ENCODE measurements at places on chromosomes 11 and 22.
A peak's percentile ranks its signal among the peaks of the same experiment; 100 is the strongest.

GRCh38 chr11:75498556-75499255, 27.0 kb downstream of the GDPD5 start:
- no peak for DNase-seq

DNA sequence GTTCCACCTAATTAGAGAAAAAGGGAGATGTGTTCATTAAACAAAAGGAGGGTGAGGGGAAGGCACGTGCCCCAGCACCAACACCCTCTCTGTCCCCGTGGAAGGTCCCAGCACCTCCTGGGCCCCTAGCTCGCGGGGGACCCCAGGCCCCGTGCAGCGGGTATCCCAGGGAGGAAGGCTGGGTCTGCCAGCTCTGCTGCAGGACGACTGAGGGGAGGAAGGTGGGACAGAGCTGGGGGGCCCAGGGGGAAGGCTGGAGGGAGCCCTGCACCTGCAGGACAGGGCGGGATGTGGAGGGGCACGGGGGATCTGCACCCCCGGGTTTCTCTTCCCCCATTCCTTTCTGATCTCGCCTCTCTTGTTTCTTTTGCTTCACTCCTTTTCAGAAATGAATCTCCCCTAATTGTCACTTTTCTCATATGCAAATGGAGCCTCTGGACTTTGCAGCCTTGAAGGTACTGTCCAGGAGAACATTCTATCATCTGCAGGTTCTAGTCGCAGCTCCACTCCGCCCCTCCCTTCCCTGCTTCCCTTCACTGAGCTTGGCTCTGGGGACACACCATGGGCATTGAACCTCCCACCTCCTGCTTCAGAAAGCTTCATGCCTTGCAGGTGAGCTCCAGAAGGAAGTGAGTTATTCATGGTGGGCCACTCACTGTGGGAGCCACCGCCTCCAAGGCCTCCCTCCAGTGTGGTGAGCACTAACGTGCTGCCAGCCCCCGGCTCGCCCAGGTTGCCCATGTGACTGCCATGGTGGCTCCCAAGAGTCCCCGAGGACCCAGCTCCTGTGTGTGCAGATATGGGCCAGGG, 111.0 kb downstream of the ST3GAL4 start:
- DNase-seq: no peak

GRCh38 chr11:4865855-4866254, 15.8 kb upstream of the OR51T1 start:
- no peak for DNase-seq

GRCh38 chr11:46846510-46846830, 390 bp upstream of the CKAP5 start:
- no peak for DNase-seq

- DNase-seq: no peak
These were observed 20.1 kb upstream of the NNMT start for GRCh38 chr11:114276077-114276476.

GRCh38 chr11:123475469-123475868, 45.4 kb downstream of the GRAMD1B start:
- DNase-seq: peak; percentile 66

DNA sequence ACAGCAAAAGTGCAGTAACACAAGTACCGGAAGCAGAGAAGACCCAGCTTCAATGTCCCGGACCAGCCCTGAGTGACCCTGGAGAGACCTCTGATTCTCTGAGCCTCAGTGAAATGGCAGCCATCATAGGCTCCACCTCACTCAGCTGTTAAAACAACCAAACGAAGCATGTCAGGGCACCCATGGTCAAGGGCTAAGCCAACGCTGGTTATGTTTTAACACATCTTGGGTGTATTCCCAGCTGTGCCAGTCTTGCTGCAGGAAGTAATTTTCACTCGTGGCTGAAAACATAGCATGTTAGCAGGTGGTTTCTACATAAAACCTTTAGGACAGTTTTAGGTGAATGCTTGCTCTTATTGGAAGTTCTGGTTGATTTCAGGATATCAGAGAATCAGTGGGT, 30.9 kb downstream of the LMO2 start:
- DNase-seq: no peak

GRCh38 chr22:41768430-41768829, 32.0 kb upstream of the CCDC134 start:
- DNase-seq: peak; percentile 14

- DNase-seq: peak; percentile 14
These were observed 3.5 kb downstream of the ZDHHC24 start for GRCh38 chr11:66542362-66542761.

- DNase-seq: no peak
These were observed 8.0 kb upstream of the CD82 start for GRCh38 chr11:44557464-44557863.

DNA sequence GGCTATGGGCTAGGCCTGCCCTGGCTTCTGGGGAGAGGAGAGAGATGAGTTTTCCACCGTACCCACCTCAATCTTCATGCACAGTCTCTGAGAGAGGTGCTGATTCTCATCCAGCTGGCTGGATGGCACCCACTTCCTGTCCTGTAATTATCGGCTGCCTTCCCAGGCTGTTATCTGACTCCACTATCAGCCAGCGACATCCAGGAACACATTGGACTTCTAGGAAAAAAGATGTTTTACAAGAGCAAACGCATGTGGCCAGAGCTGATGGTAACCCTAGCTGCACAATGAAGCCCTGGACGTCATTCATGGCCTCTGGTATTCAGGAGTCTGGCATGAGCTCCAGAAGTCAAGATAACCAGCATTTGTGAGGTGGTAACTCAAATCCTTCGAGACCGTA, 137.4 kb downstream of the EHF start:
- no peak for DNase-seq

DNA sequence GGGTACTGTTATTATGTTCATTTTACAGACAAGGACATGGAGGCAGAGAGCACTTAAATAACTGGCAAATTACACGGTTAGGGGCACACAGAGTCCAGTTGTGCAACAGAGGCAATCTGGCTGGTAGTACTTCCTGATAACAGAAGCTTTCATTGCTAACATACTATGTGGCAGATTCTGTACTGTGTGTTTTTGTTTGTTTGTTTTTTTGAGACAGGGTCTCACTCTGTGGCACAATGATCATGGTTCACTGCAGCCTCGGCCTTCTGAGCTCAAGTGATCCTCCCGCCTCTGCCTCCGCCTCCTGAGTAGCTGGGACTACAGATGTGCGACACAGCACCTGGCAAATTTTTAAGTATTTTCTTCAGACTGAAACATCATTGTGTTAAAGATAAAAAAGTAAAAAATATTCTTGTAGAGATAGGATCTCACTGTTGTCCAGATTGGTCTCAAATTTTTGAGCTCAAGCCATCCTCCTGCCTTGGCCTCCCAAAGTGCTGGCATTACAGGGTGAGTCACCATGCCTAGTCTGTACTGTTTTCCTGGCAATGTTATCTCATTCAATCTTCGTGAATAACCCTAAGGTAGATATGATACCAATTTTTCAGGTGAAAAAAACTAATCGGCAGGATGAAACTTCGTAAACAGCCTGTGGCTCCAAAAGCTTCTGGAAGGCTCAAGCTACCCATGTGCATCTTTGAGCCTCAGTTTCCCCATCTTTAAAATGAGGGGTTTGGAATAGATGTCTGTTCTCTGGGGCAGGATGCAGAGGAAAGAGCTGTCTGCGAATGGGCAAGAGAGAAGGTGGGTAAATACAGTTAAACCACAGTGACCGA, 921 bp upstream of the NUCB2 start:
- DNase-seq: no peak

DNA sequence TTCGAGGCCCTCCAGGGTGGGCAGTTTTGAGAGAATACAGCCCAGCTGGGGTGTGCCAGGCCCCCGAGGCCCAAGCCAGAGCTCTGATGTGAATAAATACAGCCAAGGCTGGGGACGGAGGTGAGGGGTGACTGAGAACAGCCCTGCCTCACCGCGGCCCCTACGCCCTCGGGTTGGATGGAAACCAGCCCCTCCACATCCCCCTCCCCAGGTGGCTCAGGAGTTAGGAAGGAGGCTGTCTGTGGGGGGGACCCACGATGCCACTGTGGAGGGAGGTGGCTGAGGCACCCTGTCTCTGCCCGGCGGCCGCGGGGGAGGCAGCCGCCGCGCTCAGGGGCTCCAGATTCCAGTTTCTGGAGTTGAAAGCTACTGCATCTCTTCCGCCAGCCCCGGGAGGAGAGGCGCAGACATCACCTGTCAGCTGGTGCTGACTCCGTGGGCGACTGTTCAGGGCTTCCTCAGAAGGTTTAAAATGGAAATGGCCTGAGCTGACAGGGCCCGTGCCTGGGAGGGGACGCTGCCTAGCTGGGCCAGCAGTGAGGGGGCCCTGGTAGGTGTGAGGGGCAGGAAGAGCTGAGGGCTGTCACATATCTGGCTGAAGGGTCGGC, 1.4 kb downstream of the FLRT1 start:
- DNase-seq: no peak

DNA sequence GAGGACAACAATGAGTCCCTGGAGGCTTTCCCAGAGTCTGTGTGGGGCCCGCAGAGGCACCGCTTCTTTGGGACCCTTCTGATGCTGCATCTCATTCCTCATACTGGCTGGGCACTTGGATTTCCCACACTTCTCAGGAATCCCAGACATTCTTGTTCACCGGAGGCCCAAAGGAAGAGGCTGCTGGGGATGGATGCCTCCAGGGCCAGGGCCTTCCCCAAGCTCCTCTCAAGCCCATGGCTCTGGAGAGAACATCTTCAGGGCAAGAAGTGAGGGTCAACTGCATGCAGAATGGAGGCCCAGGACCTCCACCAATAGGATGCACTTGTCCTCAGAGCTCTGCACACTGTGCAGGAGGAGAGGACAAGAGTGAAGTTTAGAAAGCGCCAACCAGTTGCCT, 34.6 kb downstream of the DKK3 start:
- DNase-seq: no peak

DNA sequence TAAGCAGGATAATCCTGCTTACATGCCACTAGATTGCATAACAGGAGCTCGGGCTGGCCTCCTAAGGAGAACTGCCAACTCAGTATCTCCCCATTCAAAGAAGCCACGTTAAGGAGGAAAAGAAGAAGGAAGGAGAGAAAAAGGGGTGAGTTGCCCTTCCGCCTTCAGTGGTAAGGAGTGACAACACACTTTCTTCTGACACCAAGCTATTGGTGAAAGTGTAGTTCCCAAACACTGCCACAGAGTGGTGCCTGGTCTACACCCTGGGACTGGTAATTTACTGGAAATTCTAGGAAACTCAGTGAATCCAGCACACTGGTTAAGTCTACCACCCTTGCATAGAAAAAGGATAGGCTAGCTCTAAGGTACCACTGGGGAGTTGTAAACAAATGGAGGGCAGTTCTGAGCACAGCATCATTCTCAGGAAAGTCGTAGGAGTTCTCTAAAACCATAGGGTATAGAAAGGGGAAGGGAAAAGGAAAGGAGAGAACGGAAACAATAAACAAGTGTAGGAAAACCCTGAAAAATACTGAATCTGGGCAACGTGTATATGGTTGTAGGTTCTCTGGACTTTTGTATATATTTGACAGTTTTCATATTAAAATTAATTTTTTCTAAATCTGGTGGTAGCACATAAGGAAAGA, 58.2 kb downstream of the RRAS2 start:
- peak; percentile 80 for DNase-seq

GRCh38 chr11:93689240-93689639, 27.8 kb downstream of the CEP295 start:
- DNase-seq: no peak

- peak; percentile 35 for DNase-seq
These were observed at the start of gene DLG2 for GRCh38 chr11:85627332-85627997. DLG2 (minus strand) TSS chr11:85627344.

GRCh38 chr22:43892183-43892894, 526 bp upstream of the PNPLA5 start:
- no peak for DNase-seq

DNA sequence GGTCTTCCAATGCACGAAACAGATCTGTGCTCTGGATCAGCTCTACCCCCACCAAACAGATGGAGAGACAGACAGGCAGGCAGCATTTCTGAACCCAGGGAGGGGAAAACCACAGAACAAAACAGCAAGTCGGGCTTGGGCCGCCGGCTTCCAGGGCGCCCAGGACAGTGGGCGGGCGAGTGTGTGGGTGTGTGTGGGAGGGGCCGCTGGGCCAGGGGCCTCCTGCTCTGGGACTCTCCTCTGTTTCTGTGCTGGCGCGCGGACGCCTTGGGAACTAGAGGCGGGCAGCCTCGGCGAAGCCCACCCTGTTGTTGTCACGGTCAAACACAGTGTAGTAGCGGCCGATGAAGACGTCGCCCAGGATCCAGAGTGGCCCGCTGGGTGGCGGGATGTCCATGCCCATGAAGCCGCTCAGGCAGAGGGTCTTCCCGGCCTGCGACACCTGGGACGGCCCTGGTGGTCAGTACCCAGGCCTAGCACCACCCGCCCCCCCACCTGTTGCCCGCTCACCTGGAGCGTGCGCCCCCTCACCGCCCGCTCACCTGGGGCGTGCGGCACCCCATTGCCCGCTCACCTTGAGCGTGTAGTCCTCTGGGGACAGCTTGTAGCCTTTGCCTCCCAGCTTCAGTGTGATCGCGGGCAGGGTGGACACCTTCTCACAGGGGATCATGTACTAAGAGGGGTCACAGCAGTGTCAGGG, 3.0 kb upstream of the IFITM10 start:
- DNase-seq: no peak

DNA sequence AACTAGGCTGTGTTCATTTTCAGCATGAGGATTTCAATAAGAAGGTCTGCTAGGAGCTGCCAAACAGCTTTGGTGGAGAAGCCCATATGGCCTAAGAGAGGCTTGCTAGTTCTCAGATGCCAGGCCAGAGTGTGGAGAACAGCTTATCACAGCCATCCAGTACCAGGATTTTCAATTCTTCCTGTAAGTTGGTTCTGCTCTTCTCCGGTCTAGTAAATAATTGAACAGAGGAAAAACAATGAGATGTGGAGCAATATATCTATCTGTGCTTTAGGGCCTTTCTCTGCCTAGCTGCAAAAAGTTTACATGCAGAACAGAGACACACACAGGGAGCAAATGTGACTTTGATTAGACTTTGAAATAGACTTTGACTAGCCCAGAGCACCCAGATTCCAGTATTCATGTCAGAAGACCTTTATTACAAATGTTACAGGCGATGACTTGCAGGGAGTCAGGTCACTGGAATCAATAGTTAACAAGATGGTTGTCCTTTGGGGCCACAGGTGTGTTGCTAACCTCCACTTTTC, 19.8 kb upstream of the PPP2R1B start:
- no peak for DNase-seq

DNA sequence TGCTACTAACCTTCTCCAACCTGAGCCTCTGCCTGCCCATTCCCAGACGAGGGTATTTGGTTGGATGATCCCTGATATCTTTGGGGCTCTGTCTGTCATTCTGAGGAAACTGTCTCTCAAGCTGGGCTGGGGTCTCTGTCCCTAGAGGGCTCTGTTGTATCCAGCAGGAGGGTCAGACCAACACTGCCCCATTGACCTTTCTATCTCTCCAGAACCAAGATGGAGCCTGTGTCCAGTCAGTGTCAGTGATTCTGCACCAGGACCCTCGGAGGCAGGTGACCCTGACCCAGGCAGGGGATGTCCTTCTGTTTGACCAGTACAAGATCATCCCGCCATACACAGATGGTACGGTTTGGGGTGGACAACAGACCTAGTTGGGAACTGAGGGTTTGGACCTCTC, 21.9 kb downstream of the OTOG start:
- DNase-seq: no peak

GRCh38 chr11:46326813-46327416, 20.3 kb upstream of the DGKZ start:
- DNase-seq: no peak

- no peak for DNase-seq
These were observed 100.6 kb downstream of the FBXO7 start for GRCh38 chr22:32574958-32575910.

- no peak for DNase-seq
These were observed 34.0 kb downstream of the AMPD3 start for GRCh38 chr11:10488934-10489691.

GRCh38 chr11:15671216-15671615, 556.5 kb downstream of the INSC start:
- no peak for DNase-seq

GRCh38 chr11:34263441-34264091, 94.2 kb downstream of the ABTB2 start:
- peak; percentile 92 for DNase-seq
